Iris pigment epithelial cell (primary cell): ENCODE measurements at places on chromosomes 3 and 15.
A peak's percentile ranks its signal among the peaks of the same experiment; 100 is the strongest.

DNA sequence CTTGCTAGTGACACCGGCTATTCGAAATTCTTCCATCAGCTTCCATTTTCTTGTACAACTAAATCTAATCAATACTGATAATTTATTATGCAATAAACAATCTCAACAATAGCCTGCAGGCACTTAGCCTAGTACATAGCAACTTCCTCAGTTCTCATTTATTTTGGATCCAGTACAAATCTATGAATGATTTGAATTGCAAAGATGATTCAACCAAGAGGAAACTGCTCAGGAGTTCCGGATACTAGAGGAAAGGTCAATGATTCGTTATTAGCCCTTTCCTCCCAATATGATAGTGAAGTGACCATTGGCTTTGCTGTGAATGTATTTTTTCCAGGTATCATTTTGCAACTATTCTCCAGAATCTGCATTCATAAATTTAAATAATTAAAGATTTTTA is 827.0 kb downstream of the CADM2 start:
- peak; percentile 2 for DNase-seq

DNA sequence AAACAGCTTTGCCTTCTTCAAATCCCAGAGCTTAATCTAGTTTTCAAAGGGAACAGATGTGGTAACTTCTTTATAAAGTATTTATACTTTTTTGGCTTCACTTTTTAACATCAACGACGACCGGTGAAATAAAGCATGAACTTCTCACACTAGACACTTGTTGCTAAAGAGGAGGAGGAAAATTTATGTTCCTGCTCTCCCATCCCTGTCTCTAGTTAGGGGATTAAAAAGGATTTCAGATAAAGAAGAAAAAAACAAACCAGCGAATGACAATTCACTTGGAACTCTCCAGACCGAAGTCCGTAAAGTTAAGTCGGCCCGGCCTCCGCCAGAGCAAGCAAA is 672 bp downstream of the NEDD4 start:
- DNase-seq, result peak; percentile 84

GRCh38 chr3:27577504-27577903 is 93.3 kb upstream of the SLC4A7 start:
- DNase-seq, result no peak

DNA sequence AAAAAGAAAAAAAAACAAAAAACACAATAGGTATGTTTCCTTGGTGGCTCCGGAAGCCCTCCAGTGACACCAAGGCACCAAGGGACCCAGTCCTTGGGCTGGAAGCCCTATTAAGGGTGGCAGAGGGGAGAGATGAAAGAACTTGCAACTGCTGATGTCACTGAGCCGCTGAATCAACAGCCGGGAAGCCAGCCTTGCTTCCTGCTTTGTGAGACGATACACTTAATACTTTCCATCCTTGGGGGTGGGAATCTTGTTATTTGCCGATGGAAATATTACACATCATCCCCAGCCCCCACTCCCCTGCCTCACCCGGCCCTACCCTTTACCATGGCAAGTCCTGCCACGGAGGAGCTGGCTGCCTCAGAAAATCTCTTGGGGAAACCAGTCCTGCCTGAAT is 5.6 kb upstream of the ISLR2 start:
- peak; percentile 27 for DNase-seq

DNA sequence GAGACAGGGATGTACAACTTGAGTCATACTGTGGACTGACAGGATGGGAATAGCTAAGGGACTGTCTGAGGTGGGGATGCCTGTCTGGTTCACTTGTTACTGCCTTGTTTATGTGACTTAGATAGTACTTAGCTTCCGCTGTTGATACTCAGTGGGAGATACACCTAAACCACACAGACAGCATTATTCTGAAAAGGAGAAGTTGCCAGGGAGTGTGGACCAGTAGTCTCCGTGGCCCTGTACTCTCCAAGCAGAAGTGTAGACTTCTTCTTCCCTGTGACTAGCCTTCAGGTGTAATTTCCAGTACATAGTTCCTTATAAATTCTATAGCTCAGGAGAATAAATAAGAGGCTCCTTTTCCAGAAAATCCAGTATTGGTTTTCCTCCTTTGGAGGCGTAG is 5.1 kb downstream of the HIGD2B start:
- DNase-seq, result no peak

- DNase-seq, result no peak
Measured at GRCh38 chr3:108091498-108092250, 843 bp upstream of the CD47 start.

DNA sequence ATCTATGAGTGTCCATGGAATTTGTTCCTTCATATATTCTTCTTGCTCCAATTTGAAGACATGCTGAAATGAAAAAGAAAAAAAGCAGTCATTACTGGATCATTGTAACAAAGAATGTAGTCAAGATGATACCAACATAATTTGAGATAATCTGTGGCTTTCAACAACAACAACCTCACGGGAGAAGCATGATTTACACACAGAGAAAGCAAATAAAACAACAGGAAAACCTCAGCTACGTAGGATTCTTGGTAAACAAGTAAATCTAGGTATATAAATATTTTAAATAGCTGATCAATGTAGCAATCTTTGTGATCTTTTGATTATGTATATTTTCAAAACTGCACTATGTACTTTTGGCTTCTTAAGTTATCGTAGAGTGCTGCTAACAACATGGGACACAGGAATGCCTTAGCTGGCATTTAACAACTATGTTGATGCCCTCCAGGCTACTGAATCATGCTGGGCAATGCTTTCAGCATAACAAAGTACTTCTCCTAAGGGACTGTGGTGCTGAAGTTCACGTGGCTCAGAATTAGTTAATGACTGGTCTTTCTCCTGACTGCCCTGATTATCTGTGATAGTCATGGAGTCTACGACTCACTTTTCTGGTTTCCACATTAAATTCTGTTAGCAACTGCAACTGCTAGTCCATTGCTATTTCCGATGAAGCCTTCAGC is 96.5 kb upstream of the MYO5C start:
- DNase-seq, result no peak

- DNase-seq, result peak; percentile 59
Measured at GRCh38 chr3:195270079-195270816, 711 bp downstream of the XXYLT1 start.

GRCh38 chr3:58577269-58577821 is at the start of gene FAM107A:
Gene FAM107A, minus strand, starts transcription at chr3:58577391. Its CDS starts 7,531 bp downstream, at chr3:58569860.
- DNase-seq, result peak; percentile 66
